H1 (cell line): ENCODE measurements at places on chromosomes 3 and 15. TPM values are rescaled to one million over a fixed set of nuclear protein-coding genes. Genes with fewer than 3 reads are reported as not detected.

Gene SIDT1
- 0.03 and 0.06 TPM in 2 replicates for polyA plus RNA-seq

Gene CCDC80
- 0.89 and 1.1 TPM in 2 replicates for polyA plus RNA-seq

Gene CNTN3
- 0.03 and 0.11 TPM in 2 replicates for polyA plus RNA-seq

Gene FGD5
- polyA plus RNA-seq, result 4.7 and 6.0 TPM in 2 replicates

Gene GABRA5
- polyA plus RNA-seq, result 27.1 and 29.6 TPM in 2 replicates

Gene COL6A6
- polyA plus RNA-seq, result 0.02 TPM in 2 replicates

Gene BCHE
- polyA plus RNA-seq, result 0.35 and 0.56 TPM in 2 replicates

Gene RAB6B
- polyA plus RNA-seq, result 7.9 and 11.2 TPM in 2 replicates

Gene COLQ
- 1.5 and 2.3 TPM in 2 replicates for polyA plus RNA-seq

Gene CCDC33
- polyA plus RNA-seq, result 2.7 and 3.3 TPM in 2 replicates

Gene DAZL
- polyA plus RNA-seq, result 1.7 and 5.9 TPM in 2 replicates

Gene GOLGA8J
- not detected in 2 replicates for polyA plus RNA-seq

Gene ARRDC4
- 3.5 TPM in 2 replicates for polyA plus RNA-seq

Gene SLC6A20
- polyA plus RNA-seq, result 0.05 and 0.17 TPM in 2 replicates

Gene GRM7
- 0.16 and 0.17 TPM in 2 replicates for polyA plus RNA-seq

Gene NANOGP8
- polyA plus RNA-seq, result 14.5 and 23.3 TPM in 2 replicates

Gene CRYGS
- 1.3 and 1.5 TPM in 2 replicates for polyA plus RNA-seq

Gene HTR3E
- not detected in 2 replicates for polyA plus RNA-seq

Gene BSN
- polyA plus RNA-seq, result 0.60 and 0.83 TPM in 2 replicates

Gene GUCA1C
- not detected in 2 replicates for polyA plus RNA-seq

Gene EIF4E3
- 2.8 and 5.2 TPM in 2 replicates for polyA plus RNA-seq

Gene CCR4
- polyA plus RNA-seq, result 0.08 and 0.15 TPM in 2 replicates

Gene SLC49A4
- polyA plus RNA-seq, result 5.5 and 9.5 TPM in 2 replicates

Gene MORC1
- polyA plus RNA-seq, result not detected in 2 replicates

Gene ALDH1L1
- polyA plus RNA-seq, result 0.98 and 1.6 TPM in 2 replicates

Gene LRCH3
- 58.4 and 81.0 TPM in 2 replicates for polyA plus RNA-seq

Gene PLSCR2
- polyA plus RNA-seq, result not detected in 2 replicates

Gene TPRA1
- polyA plus RNA-seq, result 38.5 and 40.4 TPM in 2 replicates

Gene SLC12A1
- polyA plus RNA-seq, result 0.16 and 0.63 TPM in 2 replicates

Gene TMEM40
- polyA plus RNA-seq, result 0.11 and 0.18 TPM in 2 replicates

Gene PRSS50
- polyA plus RNA-seq, result 0.71 and 1.1 TPM in 2 replicates

Gene HIGD2B
- not detected in 2 replicates for polyA plus RNA-seq

Gene CTDSPL2
- 12.1 and 25.2 TPM in 2 replicates for polyA plus RNA-seq

Gene LRTM1
- polyA plus RNA-seq, result not detected in 2 replicates

Gene GRK7
- not detected in 2 replicates for polyA plus RNA-seq

Gene CFAP92
- polyA plus RNA-seq, result 0.77 and 1.2 TPM in 2 replicates

Gene PYGO1
- 0.25 and 0.50 TPM in 2 replicates for polyA plus RNA-seq

Gene LRRC2
- 1.2 and 1.4 TPM in 2 replicates for polyA plus RNA-seq

Gene SLC22A13
- 0.05 and 0.06 TPM in 2 replicates for polyA plus RNA-seq

Gene TMEM207
- polyA plus RNA-seq, result not detected in 2 replicates

Gene VEPH1
- 9.1 and 12.0 TPM in 2 replicates for polyA plus RNA-seq

Gene GAP43
- 9.6 and 11.2 TPM in 2 replicates for polyA plus RNA-seq

Gene GOLGA6C
- 0.14 and 0.17 TPM in 2 replicates for polyA plus RNA-seq

Gene KLHL40
- polyA plus RNA-seq, result 0.02 TPM in 1 of 2 replicates, not detected in the other

Gene SNX22
- polyA plus RNA-seq, result 4.9 and 7.5 TPM in 2 replicates

Gene ARPP21
- polyA plus RNA-seq, result not detected in 2 replicates

Gene EIF3J
- 15.6 and 26.8 TPM in 2 replicates for polyA plus RNA-seq

Gene PLA2G4B
- 9.2 TPM in 2 replicates for polyA plus RNA-seq

Gene C3orf85
- polyA plus RNA-seq, result not detected in 2 replicates

Gene CADPS
- polyA plus RNA-seq, result 7.1 and 7.4 TPM in 2 replicates

Gene CFAP91
- polyA plus RNA-seq, result 4.7 and 7.4 TPM in 2 replicates

Gene IP6K2
- 144 and 166 TPM in 2 replicates for polyA plus RNA-seq

Gene GOLGA6L7
- not detected in 2 replicates for polyA plus RNA-seq

Gene NPAP1
- 0.06 and 0.08 TPM in 2 replicates for polyA plus RNA-seq

Gene MUC20
- polyA plus RNA-seq, result 0.19 and 0.26 TPM in 2 replicates
